ENCODE measurements at places on chromosomes 12 and 14.

DNA sequence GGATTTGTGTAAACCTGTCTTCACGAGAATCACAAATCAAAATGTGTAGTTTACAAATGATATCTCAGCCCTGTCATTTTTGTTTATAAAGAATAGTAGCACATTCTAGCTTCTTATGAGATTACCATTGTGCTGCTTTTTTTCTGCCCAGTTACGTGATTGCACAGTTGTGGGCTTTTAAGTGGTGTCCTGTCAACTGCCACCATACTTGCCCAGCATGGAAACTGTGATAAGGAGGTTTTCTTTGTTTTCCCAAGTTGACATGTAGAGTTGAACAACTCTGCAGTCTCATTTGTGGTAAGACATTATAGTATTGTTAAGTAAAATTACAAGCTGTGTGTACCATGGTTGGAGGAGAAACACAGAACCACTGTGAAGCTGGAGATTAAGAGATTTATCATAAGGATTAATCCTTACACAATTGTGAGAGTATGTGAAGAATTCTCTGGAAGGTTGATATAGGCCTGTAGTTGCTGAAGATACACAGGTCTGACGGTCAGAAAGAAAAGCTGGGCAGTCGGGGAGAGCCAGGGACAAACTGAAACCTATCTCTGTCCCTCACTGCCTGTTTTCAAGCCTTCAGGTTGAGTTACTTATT is 12.2 kb downstream of the CHURC1 start:
- no peak for DNase-seq

DNA sequence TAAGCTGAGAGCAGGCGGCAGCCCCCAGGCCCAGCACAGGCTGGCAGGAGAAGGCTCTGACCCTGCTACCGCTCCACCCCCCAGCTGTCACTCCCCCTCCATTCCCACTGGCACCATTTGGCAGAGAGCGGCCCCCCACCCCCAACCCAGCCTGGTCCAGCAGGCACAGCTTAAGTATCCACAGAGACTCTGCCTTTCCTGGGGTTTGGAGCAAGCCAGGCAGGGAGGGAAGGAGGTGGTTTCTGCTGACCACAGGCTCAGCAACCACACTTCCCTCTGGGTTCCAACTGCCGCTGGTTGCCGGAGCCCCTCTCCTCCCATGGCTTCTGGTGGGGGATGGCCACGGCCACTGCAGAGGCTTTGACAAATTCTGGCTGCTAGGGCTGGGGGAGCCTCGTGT is 30.5 kb upstream of the CCND2 start:
- DNase-seq = no peak

DNA sequence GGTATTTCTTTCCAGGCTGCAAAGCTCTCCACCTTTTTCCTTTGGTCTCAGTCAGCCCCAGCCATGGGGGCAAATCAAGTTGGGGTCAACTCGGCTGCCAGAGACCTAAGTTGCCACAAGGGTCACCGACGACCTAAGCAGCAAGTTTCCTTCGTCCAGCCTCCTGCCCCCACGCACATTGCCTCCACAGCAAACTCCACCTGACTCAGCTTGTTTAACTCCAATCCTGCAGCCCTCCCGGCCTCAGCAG is 767 bp upstream of the KCNMB4 start:
- no peak for DNase-seq

DNA sequence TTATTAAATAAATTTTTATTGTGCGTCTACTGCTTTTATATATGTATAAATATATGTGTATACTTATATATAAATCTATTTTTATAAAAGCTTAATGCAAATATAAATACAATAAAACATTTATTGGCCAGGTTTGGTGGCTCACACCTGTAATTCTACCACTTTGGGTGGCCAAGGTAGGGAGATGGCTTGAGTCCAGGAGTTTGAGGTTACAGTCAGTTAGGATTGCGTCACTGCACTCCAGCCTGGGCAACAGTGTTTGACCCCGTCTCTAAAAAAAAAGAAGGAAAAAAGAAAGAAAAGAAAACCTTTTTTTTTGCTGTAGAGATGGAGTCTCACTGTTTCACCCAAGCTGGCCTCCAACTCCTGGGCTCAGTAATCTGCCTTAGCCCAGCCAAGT is 20.9 kb downstream of the ACTR6 start:
- no peak for DNase-seq

DNA sequence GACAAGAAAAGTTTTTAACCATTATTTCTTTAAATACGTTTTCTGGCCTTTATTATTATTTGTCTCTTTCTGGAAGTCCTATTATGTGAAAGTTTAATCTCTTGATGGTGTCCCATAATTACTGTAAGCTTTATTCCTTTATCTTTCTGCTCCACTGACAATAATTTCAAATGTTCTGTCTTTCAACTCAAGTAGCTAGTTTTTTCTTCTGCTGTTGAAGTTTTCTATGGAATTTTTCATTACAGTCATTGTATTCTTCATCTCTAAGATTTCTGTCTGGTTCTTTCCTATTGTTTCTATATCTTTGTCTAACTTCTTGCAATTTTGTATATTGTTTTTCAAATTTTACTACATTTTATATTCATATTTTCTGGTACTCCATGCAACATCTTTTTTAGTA is 173.6 kb upstream of the MGAT4C start:
- peak; percentile 40 for DNase-seq

GRCh38 chr14:24365600-24366412 is 2.2 kb upstream of the NFATC4 start:
- DNase-seq = no peak

GRCh38 chr14:95527387-95528002 is 7.4 kb upstream of the GLRX5 start:
- DNase-seq = peak; percentile 28

DNA sequence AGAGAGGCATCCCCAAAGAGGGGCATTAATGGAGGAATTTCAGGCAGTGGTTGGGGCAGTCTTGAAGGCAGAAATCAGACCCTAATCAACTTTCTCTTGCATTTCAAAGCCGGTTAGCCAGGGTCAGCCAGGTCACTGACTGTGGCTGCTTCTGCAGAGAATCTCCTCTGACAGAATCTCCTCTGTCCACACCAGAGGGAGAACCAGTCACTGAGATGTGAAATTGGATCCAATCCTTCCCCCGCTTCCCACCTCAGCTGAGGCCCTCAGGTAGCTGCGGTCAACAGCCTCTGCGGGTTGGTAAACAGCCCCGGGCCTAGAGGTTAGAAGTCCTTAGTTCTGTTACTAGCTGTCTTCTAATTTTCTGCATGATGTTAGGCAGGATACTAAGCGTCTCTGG is 39.8 kb upstream of the NUAK1 start:
- no peak for DNase-seq

- DNase-seq = peak; percentile 87
Measured at GRCh38 chr14:73422515-73422914, 35.8 kb downstream of the NUMB start.
